CMK (cell line): ENCODE measurements at places on chromosomes 7 and 10.

- no peak for DNase-seq
These were observed 18.3 kb upstream of the ELMO1 start for GRCh38 chr7:37467002-37467401.

DNA sequence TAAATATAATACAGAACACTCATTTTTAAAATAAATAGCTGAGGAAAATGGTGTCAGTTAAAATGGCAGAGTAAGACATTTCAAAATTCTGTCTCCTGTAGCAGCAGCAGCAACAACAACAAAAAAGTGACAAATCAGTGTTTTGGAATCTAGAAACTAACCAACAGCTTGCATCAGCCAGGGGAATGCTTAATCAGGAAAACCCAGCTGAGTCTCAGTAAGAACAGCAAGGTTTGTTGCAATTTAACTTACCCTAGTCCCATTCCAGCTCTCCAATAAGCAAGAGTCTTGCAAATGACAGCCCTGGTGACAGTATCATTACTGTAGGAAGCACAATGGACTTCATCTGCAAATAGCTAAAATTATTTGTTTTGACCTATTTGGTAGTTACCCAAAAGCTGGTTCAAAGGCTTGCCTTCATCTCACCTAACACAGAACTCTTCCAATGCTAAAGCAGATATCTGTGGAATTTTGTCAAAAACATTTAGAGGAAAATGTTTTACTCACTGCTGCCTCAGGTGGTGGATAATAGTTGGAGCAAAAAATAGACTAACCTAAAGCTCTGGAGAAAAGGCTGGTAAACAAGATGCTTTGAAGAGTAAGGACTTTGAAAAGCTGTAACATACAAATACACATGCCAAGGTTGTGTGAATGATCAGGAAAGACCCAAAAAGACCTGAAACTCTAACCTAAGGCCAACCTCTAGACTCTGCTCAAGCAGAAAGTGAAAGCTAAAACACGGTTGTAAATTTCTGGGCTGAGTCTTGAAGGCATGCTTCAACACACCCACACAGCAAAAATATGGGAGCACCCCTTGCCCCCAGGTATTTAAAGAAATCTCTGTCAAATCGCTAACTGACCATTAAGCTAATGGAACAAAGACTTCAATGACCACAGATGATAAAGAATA is 9.9 kb upstream of the ARHGAP22 start:
- no peak for DNase-seq

GRCh38 chr7:127107601-127108007 is 145.1 kb downstream of the GRM8 start:
- DNase-seq, result peak; percentile 21

DNA sequence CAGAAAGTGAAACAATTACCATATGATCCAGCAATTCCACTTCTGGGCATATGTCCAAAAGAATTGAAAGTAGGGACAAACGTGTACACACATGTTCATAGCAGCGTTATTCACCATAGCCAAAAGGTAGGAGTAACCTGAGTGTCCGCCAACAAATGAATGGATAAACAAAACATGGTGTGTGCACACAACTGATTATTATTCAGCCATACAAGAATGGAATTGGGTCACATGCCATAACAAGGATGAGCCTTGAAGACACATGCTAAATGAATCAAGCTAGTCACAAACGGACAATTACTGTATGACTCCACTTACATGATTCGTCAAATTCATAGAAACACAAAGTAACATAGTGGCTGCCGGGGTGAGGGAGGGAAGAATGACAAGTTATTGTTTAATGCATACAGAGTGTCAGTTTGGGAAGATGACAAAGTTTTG is 4.1 kb upstream of the OIT3 start:
- DNase-seq, result no peak

DNA sequence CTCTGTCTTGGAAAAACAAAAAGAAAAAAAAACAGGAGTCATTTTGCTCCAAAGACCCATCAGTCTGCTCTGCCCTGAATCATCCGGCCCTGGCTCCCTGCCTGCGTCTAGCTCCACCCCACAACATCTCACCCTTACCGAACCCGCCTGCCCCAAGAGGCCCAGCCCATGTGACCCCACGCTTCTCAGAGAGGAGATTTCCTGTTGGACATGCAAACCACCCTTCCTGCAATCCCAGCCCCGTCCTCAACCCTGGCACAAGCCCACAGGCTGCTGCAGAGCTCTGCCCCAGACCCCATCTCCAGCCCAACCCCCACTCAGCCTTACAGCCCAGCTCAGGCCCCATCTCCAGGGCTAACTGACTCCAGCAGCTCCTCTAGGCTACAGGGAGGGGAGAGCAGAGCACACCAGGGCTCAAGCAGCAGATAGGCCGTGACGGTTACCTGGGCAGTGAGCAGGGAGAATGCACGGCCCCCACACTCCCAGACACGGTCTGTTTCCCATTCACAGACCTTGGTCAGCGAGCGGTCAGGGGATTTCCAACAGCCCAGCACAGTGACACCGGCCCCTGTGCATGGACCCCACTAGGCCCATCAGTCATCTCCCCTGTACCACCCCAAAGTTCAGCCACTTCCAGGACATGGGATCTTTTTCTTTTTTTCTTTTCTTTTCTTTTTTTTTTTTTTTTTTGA is 69.9 kb upstream of the GTF2I start:
- DNase-seq, result no peak

DNA sequence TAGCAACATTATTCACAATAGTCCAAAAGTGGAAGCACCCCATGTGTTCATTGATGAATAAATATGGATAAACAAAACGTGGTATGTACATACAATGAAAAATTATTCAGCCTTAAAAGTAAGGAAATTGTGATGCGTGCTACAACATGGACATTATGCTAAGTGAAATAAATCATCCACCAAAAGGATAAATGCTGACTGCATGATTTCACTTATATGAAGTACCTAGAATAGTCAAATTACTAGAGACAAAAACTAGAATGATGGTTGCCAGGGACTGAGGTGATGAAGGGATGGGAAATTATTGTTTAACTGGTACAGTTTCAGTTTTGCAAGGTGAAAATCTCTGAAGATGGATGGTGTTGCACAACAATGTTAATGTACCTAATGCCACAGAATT is 56.6 kb downstream of the THSD7A start:
- no peak for DNase-seq

DNA sequence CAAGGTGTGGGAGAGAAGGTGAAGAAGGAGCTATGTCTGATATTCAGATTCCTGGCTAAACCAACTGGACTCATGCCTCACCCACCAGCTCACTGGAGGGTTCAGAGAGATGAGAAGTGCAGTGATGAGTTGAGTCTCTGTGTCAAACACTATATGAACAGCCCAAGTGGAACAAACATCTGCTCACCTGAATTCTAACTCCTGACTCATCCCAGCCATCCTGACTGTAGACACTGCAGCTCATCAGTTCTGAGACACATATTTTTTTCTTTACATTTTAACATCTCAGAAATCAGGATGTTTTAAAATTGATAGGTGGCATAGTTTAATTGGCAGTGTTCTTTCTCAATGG is 27.3 kb downstream of the GSDME start:
- no peak for DNase-seq

DNA sequence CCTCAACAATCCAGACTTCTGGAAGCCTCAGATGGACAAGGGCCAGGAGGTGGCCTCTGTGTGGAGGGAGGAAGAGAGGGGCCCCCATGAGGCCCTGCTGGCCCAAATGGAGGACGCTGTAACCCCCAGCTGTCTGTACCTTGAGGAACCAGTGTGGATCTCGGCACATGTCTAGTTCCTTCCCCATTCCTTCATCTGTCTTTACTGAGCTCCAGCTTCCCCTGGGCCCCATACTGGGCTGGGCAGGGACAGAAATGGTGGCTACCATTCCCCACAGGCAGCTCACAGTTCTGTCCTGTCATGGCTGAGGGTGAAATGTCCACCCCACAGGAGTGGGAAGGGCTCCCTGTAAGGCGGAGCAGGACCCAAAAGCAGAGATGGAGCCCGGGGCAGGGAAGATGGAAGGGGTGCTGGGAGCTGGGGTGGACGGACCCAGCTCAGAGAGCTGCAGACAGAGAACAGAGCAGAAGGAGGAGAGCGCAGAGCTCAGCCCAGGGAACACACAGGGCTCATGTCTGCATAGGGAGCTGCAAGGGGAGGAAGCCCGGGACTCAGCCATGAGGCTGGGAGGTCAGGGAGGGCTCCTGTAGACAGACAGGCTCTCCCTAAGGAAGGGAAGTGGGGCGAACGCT is 22.8 kb downstream of the ANTXRL start:
- DNase-seq, result no peak

GRCh38 chr7:31202801-31203200 is 137.7 kb downstream of the NEUROD6 start:
- DNase-seq, result no peak

GRCh38 chr10:123909426-123909825 is 17.8 kb upstream of the CPXM2 start:
- no peak for DNase-seq

GRCh38 chr10:34721208-34721840 is 93.8 kb downstream of the PARD3 start:
- DNase-seq, result no peak

GRCh38 chr7:75962607-75963380 is 31.6 kb downstream of the TMEM120A start:
- no peak for DNase-seq

- DNase-seq, result peak; percentile 32
These were observed 99.7 kb downstream of the TNS3 start for GRCh38 chr7:47482013-47482875.

GRCh38 chr10:33315891-33316290 is 18.6 kb downstream of the NRP1 start:
- peak; percentile 50 for DNase-seq

DNA sequence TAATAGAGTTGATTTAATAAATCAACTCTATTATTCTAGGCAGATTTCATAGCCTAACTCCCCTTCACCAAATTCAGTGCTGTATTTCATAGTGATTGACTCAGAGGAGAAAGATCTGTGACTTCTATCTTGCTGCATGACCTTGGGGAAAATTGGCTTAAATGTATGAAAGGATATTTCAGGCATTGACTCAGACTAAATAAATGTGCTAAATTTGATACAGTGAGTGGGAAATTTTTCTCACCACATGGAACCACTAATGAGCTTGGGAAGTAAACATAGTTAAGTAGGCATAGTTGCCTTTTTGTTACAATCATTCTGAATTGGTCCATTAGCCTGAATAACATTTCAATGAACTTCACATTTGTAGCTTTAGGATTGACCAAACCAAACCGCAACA is 89.0 kb upstream of the PRPS1L1 start:
- no peak for DNase-seq

DNA sequence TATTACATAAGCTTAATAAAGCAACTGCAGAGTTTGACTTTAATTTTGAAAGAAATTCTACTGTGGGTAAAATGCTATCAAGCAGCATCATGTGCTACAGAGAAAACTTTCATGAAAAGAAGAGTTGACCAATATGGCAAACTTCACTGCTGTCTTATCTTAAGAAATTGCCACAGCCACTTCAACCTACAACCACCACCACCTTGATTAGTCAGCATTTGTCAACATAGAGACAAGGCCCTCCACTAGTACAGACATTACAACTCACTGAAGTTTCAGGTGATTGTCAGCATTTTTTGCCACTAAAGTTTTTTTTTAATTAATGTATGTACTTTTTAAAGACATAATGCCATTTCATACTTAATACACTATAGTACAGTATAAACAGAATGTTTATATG is 350.3 kb downstream of the HPSE2 start:
- DNase-seq, result no peak

DNA sequence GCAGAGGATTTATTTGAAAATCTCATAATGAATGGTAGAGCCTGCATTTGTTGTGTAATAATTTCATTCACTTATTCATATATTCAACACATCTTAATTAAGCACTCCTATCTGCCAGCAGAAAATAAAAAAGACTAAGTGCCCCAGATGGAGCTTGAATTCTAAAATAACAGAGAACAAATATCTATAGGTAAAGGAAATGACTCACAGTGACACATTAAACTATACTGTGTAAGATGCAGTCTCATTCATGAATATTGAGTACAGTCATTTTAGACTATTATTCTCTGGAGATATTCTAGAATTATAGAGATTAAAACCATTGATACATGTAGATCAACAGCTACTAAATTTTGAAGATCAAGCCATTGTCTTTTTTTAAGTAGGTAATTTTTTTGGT is 72.1 kb downstream of the PTPRZ1 start:
- no peak for DNase-seq

GRCh38 chr7:14497390-14497789 is 405.2 kb downstream of the DGKB start:
- DNase-seq, result no peak

- no peak for DNase-seq
These were observed 41.9 kb downstream of the ENO4 start for GRCh38 chr10:116891208-116891607.

DNA sequence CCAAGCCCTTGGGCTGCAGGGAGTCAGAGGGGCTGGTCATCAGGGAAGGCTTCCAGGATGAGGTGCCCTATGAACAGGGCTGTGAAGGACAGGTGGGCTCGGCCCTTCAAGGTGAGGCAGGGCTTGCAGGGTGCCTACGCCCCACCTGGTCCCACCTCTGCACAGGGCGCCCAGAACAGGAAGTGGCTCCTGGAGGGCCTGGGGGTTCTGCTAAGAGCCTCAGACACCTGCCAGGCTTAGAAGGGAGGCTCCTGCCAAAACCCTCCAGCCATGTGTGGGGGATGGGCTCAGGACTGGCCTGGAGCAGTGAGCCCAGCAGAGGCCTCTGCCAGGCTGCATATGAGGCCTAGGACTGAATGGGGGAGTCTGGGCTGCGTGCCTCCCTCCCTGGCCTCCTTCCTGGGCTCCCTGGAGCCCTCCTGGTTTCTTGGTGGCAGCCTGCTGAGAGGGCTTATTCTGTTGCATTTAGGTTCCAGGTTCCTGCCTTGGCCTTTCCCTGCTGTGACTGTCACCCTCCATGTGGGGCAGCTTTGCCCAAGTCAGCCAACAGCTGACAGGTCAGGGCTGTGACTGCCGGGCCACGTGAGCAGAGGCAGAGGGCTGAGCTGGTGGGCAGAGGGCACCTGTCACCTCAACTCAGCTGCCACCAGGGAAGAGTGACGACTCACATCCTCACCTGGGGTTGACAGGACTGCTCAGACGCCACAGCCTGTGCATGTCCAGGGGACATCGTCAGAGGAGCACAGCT is 45.2 kb upstream of the MSMB start:
- DNase-seq, result no peak

- no peak for DNase-seq
These were observed 14.8 kb upstream of the LRRC17 start for GRCh38 chr7:102897856-102898531.

DNA sequence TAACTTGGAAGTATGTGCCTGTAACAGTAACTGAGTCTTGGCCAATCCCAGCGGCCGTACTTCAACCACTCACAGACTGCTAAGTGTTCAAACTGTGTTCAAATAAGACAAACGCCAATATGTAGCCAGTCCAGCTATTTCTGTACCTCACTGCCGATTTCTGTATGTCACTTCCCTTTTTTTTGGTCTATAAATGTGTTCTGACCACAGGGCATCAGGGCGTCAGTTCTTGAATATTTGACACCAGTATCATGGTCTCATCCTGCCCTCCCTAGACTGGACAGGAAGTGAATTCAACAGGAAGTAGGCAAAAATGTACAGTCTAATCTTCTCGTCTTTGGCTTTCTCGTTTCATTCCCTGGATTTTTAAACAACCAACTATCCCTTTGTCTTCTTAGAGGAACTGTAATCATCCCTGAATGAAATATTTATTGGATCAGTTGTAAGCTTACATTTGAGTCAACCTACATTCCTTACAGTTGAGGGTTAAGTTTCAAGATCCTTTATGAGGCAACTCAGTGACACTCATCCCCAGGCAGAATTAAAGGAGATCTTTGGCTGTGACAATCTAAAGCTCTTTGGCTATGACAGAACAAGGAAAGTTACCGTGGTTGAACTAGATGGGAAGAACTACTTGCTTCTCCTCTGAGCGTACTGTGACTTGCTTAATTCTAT is 232.7 kb downstream of the NSUN6 start:
- DNase-seq, result peak; percentile 15
